ENCODE measurements at places on chromosomes 5 and 9.

DNA sequence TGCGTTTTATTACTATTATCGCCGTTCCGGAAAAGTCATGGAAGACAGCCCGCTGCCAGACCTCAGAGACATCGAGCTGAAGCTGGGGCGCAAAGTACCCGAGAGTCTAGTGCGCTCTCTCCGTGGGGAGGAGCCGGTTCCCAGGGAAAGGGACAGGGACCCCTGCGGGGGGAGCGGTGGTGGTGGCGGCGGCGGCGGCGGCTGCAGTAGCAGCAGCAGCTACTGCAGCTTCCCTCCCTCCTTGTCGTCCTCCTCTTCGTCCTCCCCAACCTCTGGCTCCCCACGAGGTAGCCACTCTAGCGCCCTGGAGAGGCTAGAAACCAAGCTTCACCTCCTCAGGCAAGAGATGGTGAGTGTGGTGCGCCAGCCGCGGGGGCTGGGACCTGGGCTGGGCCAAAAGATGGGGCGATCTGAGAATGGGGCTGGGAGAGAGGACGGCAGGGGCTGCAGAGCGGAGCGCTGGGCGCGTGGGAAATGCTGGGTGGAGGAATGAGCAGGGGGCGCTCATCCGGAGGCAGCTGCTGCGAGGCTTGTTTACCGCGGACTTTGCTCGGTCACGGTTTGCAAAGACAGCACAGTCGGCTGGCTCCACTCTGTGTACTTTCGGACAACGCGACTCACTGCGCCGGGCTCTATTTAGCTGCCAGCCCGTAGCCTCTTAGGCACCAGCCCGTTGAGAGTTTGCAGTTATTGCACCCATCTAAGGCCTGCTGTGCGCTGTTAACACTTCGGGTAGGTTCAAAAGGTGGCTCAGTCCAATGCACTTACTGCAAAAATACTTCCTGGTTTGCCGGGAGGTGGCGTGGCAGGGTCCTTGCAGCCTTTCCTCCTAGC, 1.1 kb downstream of the LURAP1L start:
- peak; percentile 89 for DNase-seq

DNA sequence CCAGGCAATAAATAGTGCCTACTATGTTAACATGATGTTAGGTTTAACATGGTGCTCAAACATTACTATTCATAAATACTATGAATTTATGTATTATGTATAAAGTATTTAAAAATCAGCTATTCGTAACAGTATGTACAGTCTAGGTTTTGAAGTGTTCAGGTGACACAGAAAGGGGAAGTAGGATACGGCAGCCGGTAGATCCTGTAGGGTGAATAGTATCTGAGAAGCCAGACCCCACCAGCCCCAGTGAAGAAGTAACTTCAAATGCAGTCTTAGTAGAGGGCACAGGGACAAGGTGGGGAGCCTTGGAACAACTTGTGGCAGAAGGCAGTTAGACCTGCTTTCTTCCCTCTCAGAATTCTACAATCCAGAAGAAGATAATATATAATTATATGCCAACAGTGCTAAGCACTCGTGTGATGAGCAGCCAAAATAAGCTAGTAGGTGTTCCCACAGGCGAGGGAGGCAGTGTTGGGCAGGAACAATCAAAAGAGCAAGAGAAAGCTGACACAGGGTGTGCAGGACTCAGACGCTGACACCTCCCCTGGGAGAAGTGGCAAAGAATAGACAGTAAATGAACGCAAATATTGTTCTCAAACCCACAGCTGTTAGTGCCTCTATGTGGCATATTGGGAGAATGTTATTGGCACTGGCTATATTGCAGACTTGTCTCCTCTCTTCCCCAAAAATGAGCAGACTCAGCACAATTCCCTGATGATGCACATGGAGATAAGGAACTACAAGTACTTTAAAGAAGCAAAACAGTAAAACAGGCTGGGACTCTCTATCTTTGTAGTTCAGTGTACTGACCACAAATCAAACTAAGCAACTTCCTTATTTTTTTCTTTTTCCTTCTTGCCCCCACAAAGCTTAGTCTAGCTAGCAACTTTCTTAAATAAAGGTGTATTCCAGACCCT, 4.6 kb downstream of the ZNF367 start:
- peak; percentile 38 for DNase-seq

DNA sequence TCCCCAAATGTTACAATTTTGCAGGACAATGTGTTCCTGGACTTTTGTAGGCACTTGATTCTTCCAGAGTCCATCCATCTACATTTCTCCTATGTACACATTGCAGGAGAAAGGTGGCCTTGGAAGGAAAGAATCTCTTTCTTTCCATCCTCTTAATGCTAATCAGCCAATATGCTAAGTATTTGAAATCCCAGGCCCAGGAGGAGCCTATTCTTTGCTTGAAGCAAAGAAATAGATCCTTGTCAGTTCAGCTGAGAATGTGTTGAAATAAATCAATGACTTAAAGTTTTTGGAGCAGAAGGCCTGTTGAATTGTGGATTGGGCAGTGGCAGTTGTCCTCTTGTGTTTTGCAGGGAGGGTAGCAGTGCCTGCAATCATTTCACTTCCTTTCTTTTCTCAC, 113.3 kb downstream of the PTTG1 start:
- DNase-seq = no peak

DNA sequence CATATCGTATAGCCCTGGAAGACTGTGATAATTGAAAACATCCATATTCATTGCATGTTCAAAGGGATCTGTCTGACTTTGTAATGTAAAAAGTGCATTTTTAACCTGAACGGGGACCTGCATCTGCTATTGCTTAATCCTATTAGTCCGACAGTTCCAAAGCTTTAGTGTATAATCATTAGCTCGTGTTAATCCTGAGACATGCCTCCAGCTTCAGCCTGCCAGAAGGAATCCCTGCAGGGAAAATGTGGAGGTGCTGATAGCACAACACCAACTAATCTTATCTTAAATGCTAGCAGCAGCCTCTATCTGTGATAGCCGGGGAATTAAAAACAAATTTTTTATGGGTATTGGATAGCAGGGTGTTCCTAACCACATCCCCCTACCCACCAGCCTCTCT, 495.2 kb downstream of the TLE4 start:
- DNase-seq = no peak

- peak; percentile 50 for DNase-seq
Observed at GRCh38 chr5:4862500-4862899, 277.6 kb upstream of the ADAMTS16 start.

GRCh38 chr5:115028557-115028956, 141.2 kb downstream of the TRIM36 start:
- DNase-seq = no peak
